Activated CD8-positive, alpha-beta memory T cell treated with anti-CD3 and anti-CD28 coated beads, Interleukin-2, amount 50 U/mL, for 48 hours (primary cell): ENCODE measurements at places on chromosomes 2 and 18.
A peak's percentile ranks its signal among the peaks of the same experiment; 100 is the strongest.

DNA sequence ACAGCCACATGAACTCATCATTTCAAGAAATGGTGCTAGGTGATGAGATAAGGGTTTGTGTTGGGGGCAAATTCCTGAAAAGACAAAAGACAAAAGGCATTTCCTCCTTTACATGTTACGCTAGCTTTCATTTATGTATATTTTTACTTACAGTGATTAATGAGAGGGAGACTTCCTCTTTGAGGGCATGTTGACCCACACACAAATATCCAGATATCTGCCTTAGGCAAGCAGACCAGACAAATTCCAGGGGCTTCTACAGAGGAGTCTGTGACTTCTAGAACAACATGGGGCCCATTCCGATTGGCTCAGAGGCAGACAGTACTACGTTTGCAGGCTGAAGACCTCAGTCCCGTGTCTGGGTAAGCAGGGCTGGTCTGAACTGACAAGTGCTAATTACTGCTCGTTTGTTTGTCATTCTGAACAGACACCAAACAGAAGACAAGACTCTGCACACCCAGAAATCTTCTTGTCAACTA, 74.8 kb upstream of the ST6GAL2 start:
- DNase-seq: no peak

DNA sequence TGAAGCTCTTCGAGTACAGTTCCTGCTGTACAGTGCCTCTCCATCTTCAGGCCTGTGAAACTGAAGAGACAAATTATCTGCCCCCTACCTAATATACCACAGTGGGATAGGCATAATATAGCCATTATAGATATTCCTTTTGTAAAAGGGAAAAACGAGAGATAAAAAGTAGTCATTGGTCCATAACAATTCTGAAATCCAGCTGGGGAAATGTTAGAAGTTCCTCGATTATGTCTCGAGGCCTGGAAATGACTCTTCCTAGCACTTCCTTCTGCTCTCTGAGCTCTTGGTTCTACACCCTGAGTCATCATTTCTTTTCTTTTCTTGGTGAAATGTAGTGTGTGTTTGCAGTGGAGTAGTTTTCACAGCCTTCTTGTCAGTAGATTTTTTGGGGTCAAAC, 51.5 kb downstream of the ASB1 start:
- no peak for DNase-seq

DNA sequence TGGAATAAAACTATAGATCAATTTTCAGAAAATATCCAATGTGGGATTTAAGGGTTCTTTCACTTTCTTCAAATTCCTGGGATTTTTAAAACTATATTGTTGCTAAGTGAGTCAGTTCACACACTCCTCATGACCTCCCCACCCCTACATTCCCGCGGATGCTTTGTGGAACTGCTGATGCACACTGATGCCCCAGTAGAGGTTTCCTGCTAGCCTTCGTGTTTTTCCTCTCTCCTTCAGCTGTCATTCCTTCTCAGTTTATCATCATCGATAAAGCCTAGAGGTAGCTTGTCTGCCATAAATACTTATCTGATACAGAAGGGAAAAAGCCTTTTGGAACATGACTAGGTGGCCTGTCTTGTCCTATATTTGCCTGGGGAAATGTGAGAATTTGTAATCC, 67.4 kb upstream of the GALNT5 start:
- DNase-seq: no peak

DNA sequence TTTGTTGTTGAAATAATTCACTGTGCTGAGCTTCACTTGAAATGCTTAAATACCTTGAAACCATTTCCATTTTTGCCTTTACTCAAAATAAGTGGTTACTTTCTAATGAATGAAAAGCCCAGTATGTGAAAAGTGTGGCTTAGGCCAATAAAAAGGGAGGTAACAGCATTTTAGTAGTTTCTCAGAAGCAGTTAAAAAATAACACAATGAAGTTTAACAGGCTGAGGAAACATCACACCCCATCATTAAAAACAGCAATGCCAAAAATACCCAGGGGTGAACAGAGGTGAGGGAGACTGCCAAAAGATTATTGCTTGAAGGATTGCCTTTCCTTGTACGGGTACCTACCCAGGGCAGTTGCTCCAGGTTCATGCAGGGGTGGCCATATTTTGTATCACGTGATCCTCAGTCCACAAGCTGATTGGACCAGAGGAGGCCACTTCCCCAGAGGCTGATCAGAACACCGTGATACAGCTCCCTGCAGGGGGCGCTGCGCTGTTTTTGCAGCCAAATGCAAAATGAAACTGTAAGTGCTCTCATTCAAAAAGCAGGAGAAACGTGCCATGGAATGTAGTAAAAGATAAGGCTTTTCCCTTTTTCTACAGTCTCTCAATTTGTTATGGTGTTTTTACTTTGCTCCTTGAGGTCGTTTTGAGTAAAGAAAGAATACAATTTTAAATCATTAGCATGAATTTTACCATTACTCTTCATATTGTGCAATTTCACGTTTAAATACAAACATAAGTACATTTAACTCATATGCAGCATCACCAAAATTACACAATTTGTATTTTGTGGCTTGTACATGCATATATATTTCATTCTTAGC, 70.2 kb upstream of the SH3BP4 start:
- DNase-seq: peak; percentile 85

DNA sequence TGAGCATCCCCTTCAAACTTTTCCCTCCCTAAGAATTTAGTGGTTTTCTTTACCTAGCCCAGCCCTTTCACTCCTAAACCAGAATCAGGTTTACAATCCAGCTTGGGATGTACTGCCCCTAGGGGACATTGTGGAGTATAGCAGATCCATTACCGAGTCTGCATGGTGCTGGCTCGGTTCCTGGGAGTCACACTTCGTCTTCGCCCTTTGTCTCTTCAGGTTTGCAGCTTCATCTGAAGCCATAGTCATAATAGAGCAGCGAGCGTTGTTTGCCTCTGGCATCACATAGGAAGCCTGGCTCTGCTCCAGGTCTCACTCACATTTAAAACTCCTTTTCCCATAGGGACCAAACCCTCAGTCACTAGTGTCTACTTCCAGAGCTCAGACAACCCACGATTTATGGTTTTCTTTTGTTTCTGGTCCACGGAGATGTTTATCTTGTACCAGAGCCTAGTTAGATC, 16.8 kb upstream of the LYPD6 start:
- no peak for DNase-seq

DNA sequence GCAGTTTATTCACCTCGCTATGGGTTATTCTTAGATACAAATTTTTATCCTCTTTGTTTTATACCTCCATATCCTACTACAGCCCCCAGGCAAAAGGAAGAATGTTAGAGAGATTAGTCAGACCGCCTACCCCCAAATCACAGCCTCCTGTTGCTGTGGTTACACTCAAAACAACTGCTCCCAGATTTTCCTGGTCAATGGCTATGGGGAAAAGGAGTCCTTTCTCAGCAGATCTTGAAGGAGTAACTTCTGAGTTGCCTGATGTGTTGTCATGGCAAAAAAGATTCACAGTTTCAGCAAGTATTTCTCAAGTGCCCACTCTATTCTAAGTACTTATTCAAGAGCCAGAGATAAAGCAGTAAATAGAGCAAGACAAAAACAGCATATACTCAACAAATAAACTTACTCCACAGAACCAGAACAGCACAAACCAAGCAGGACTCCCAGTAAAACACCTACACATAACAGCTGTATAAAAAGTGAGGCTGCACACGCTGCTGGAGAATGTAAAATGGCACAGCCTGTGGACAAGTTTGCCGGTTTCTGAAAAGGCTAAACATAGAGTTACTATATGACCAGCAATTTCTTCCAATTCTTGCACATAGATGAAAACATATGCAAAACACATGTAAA, 104.8 kb downstream of the NOL10 start:
- DNase-seq: no peak

DNA sequence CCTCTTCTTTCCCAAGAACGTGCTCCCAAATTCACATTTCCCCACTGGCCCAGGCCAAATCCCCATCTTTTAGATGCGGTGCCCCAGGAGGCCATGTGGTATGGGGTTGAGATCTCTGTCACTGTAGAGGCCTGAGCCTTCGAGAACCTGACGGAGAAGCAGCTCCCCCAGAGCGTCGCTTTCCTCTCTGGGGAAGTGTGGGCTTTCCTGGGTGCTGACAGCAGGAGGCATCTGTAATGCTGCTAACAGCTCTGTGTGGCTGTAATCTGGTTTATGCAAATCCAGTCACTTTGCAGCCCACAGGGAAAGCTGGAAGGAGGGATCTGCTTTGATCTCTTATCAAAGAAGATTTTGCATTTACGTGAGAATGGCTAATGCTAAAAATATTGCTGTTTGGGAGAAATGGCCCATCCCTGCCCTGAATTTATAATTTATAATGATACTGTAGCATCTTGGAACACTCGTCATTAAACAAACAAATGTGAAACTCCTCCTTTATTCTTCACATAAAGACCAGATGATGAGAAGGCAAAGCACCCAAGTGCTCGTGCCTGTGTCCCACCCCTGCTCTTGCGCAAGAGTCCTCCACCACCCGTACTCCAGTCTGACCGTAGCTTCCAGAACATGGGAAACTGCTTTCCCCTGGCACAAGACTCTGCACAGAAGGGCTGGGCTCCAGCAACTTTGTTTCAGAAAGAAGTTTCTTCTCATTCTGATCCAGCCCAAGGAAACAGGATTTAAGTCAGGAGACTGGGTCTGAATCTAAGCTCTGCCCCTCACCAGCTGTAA, 109.9 kb upstream of the EPC2 start:
- DNase-seq: peak; percentile 29

- DNase-seq: no peak
Observed at GRCh38 chr18:72427721-72428120, 116.4 kb downstream of the CBLN2 start.

- DNase-seq: no peak
Observed at GRCh38 chr2:47196046-47196445, 40.9 kb upstream of the STPG4 start.

GRCh38 chr2:6073191-6074088, 381.3 kb downstream of the SOX11 start:
- no peak for DNase-seq

GRCh38 chr2:3498783-3499394, 20.4 kb downstream of the ADI1 start:
- DNase-seq: no peak

DNA sequence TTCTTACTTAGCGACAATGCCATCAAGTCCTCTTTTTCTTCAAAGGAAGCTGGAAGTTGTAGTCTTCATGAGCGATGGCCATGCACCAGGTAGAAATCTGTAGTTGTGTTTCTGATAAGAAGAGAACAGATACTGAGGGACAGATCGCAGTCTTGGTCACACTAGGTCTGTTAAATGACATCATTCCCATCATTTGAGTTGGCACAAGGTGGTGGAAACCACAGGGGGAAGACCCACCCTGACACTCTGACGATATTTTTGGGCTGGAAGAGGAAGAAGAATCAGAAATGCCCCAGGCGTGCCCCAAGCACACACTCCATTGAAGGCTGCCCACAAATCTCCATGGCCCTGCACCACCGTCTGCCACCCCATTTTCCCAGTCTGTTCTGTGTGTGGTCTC, 89.0 kb upstream of the BOD1L2 start:
- no peak for DNase-seq

GRCh38 chr2:225737556-225737955, 338.0 kb downstream of the NYAP2 start:
- no peak for DNase-seq

DNA sequence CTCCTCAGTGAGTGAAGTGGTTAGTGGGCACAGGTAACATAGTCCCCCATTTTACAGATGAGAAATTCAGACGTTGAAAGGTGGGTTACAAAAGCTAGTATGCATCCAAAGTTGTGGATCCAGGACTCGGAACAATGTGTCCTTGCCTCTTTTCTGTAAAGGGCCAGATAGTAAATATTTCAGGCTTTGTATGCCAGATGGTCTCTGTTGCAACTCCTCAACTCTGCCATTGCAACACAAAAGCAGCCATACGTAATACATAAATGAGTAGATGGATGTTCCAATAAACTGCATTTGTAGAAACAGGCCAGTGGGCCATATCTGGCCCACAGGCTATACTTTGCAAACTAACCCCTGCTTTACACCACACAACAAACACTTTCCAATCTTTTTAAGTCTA, 166.6 kb upstream of the PKDCC start:
- DNase-seq: no peak

GRCh38 chr2:206869824-206870495, 69.4 kb upstream of the CPO start:
- no peak for DNase-seq

DNA sequence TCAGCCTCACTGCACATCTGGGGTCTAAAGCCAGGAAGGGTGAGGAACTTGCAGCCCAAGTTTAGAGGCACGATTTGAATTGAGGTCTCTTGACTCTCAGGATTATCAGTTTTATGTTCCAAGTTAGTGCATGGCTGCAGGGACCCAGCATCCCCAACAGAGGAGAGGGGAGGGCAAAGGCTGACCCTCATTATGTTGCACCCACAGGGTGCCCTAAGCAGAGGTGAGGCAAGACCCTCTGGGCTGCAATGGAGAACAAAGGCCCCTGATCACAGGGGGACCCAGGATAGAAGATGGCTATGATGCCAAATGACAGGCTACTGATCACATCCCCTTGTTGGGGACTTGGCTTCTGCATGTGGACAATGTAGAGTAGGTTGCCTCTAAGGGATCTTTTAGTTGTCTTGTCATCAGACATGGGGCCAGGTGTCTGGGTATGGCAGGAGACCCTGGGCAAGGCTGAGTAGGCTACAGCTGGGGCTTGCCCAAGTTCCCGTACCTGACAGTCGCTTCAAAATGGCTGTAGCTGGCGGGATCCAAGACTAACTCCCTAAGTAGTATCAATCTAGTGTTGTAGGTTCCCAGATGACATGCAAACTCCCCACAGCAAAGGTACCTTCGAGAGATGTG, 4.5 kb upstream of the GDF7 start:
- DNase-seq: no peak

DNA sequence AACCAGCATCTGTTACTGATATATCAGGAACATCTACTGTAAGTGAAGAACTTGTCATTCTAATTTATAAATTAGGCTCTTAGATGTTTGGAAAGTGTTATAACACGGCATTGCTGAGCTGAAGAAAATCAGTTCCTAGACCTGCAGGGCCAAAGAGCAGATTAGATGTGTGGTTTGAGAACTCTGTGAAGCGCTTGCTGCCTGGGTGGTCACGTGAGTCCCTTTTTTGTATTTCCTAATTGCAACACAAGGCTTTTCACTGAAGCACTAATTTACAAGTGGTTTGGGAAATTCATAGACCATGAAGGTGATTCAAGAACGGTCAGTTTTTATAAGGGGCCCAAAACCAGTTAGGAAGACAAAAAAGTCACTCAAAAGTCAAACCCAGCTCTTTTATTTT, 106.9 kb upstream of the SP3 start:
- no peak for DNase-seq

DNA sequence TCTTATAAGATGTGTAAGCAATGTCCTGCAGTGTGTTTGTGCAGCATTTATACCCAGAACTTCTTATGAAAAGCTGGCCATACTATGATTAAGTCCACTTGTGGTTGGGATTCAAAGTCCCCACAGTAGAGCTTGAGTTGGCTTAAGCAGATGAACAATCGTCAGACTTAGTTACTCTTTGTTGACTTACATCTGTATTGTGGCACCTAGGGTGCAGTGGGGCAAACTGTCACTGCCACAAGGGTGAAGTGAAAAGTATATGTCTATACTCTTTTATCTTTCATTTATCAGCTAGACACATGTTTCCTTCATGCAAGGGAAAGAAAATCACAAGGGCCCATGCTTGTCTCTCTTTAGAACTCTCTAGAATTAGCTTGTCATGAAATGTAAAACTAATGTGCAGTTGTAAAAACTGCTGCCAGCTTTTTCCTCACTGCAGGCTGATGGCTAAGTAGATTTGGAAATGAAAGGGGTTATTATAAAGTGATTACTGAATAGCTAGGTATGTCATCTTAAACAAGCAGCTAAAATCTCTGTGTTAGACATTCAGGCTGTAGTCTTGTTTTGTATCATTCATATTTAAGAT, 474.5 kb downstream of the PTPRM start:
- no peak for DNase-seq
